Kidney (tissue), 22 donors: ENCODE measurements at places on chromosomes 2 and 18.

DNA sequence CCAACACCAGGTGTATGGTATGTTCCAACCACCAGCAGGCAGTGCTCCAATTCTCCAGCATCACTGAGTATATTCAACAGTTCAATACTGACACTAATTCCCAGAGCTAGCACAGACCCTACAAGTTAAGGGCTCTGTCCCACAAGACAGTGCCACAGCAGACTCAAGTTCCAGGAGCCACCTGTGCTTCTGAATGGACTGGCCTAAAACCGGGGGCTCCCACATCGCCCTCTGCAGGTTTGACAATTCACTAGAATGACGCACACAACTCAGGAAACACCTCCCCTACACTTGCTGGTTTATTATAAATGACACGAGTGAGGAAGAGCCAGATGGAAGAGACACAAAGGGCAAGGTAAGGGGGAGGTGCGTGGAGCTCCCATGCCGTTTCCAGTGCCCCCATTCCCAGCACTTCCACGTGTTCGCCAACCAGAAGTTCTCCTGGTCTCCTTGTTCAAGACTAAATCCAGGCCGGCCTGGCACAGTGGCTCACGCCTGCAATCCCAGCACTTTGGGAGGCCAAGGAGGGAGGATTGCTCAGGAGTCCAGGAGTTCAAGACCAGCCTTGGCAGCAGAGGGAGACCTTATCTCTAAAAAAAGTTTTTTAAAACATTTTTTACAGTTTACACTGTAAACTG, 12.2 kb upstream of the ATP6V1B1 start:
- no peak for DNase-seq

GRCh38 chr2:69335311-69335710, 51.7 kb downstream of the GFPT1 start:
- DNase-seq, result peak; percentile 6

DNA sequence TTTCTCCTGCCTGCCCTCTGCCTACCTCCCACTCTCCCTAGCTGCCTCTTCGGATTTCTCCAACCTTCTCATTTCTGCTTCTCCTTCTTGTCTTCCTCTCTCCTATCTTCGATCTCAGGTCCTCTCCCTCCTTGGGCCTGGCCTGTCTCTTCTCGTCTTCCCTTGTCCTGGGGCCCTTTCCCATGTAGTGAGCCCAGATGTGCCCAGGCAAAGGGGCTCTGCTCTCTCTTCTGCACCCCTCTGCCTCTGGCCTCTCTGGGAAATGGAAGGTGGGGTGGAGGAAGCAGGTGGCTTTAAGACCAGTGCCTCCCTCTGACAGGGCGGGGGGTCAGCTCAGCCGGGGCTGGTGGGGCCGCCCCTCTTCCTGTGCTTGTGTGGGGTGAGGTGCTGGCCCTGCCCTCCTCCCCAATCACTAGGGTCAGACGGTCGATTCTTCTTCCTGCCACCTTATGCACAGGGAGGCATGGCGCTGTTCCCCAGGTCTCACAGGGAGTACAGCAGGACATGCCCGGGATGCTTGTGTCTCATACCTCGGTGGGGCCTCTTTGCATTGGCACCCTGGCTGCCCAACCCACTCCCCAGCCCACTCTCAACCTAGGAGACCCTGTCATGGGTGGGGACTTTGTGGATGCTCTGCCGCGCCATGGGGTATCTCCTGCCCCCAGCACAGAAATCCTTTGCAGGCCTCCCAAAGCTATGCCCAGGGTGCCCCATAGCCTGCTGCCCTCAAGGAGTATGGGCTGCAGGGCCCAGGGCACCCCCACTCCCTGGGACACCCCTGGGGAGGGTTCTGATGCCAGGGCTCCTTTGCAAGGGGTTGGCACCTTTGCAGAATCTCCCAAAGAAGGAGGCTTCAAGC, 213.8 kb upstream of the HAAO start:
- DNase-seq, result peak; percentile 45

DNA sequence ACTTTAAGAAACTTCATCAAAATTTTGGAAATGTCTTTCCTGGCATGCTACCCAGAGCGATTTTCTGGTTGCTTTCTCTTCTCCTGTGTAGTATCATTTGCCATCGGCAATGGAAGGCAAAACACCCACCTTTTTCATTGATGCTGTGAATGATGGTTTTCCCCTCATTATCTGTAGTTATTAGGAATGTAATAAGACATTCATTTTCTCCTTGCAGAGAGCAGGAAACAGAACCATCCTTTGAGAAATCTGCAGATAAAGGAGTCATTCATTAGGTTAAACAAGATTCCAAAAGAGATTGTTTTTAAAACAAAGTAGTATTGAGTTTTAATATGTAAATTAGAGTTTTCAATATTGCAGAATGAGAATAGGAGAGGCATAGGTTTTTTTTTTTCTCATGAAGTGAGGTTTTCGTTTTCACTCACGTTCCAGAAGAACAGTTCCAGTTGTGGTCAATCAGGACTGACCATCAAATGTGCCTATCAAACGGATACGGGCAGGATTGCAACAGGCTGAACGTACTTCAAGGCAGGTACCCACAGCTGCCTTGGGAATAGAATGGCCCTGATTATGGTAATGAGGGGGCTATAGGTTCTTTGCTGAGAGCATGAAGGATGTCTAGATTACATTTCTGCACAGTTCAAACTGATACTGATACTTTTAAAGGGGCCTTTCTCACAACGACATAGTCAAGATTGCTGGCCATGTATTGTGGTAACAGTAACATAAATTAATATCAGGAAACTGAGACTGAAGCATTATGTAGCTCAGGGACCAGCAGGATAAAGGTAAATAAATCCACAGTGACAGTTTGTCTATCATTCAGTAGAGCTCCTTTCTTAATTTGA, 49.8 kb upstream of the PLA2R1 start:
- DNase-seq, result no peak
